H1 (cell line): ENCODE measurements at places on chromosomes 3 and 15. TPM values are rescaled to one million over a fixed set of nuclear protein-coding genes. Genes with fewer than 3 reads are reported as not detected.

The C3orf70 gene
- 1.8 and 2.0 TPM in 2 replicates for total RNA-seq

The LCMT2 gene
- 9.3 and 11.2 TPM in 2 replicates for total RNA-seq

- no peak for DNase-seq
Measured at GRCh38 chr3:72629191-72629631, 219.0 kb downstream of the SHQ1 start.

- no peak for DNase-seq
Measured at GRCh38 chr3:120157113-120157512, 62.9 kb upstream of the GSK3B start.

DNA sequence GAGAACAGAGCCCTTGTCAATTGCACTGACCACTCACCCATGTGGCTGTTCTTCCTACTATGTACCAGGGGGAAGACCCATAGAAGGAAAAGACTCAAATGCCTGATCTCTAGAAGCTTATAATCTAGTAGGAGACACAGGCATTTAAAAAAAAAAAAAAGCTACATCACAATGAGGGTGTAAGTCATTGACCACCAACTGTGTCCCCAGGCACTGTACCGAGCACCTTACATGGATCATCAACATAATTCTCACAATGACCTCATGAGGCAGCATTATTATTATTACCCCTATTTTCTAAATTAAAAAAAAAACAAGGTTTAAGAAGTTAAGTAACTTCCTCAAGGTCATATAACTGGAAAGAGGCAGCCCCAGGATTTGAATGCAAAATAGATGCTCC lies 247.4 kb downstream of the SHOX2 start:
- DNase-seq = no peak
